ENCODE measurements at places on chromosomes 3 and 15.
A peak's percentile ranks its signal among the peaks of the same experiment; 100 is the strongest.

- DNase-seq: no peak
Measured at GRCh38 chr3:162022911-162023310, 526.3 kb downstream of the OTOL1 start.

- no peak for DNase-seq
Measured at GRCh38 chr15:81311752-81312464, 12.0 kb downstream of the STARD5 start.

DNA sequence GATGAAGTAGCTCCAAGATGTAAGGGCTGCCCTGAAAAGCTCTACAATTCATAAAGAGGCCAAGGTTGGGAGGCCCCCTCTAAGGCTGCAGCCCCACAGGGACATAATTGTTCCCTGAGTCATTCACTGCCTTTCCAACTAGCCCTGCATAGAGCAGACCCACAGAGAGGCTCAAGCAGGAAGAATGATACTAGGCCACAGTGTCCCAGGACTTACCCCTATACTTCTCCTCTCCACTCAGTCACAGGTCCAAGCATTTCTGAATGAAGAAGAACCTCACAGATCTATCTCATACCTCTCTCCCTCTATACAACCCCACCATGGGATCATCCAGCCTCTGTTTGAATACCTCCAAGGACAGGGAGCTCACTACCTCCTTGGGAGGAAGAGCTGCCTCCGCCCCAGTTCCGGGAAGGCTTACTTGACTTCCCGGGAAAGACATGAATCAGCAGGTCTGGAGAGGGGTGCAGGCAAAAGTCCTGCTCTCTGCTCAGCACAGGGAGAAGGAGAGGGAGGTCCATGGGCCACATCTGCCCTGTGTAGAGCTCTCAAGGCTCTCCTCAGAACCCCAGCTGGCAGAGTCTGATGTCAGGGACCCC, 6.9 kb upstream of the SKIC8 start:
- DNase-seq: no peak

- DNase-seq: no peak
Measured at GRCh38 chr3:157248590-157249422, 88.9 kb upstream of the CCNL1 start.

- DNase-seq: no peak
Measured at GRCh38 chr3:38641461-38642110, 7.9 kb downstream of the SCN5A start.

GRCh38 chr3:20064796-20065564, 24.7 kb downstream of the KAT2B start:
- no peak for DNase-seq

DNA sequence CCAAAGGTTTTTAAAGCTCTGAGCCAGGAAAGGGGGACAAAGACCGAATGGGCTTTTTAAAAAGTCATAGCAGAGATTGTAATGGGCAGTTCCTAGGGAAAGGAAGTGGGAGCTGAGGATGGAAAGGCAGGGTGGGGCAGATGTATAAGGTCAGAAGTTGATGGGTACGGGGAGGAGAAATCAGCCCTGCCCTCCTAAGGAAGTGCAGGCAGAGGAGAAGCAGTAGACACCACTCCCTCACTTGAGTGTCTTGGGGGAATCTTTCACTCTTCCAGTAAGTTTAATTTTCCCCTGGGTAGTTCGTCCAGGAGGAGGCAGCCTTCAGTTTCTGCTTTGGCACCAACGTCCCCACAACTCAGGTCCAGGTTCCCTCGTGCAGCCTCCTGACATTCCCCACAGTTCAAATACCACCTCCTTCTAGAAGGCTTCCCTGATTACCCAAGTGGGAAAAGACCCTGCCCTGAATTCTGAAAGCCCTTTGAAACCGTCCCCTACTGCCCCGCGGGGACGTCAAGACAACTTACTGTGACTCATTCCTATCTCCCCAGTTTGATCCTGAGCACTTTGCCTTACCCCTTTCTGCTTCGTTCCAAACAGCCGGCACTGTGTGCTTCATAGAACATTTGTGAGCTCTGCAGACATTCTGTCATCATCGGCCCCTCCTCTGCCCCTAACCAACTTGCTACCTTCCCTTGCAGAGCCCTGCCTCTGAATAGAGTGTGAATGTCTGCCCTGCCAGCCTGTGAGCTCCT, 14.3 kb upstream of the SRP14 start:
- no peak for DNase-seq

- peak; percentile 48 for DNase-seq
Measured at GRCh38 chr3:42012383-42012934, 50.6 kb upstream of the ULK4 start.

DNA sequence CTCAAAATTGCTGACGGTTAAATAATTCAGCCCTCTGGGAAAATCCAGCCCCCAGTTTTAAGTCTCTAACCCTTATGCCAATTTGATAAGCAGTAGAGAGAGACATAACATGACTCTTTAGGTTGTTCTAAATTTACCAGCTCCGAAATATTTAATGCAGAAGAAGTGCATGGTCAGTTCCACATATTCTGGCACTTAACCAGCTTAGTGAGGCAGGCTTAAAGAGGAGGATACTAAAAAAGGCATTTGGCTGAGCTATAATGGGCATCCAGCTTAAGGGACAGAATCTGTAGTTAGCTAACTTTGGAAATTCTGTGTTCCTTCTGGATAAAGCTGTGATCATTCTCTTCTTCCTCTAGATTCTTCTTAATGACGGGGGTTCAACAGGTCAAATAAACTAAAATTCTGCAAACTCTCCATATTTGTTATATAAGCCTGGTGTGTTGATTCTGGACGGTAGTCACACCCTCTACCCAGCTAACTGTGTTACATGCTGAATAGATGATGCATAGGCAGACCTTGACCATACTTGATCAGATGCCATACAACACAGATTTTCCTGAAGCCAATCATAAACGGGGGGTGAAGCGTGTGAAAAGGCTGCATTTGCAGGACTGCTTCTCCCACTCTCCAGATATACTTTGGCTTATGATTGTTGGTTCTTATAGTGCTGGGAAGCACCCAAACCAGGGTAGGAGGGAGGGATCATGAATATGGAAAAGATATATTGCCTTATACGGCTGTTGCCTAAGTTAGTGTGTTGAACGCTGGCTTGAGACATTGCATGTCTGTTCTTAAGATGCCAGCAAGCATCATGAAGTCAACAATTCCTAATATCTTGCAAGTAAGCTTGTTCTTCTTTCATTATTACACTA, 118.4 kb downstream of the FGF12 start:
- no peak for DNase-seq

- DNase-seq: no peak
Measured at GRCh38 chr15:77305953-77306352, 114.0 kb downstream of the PEAK1 start.

DNA sequence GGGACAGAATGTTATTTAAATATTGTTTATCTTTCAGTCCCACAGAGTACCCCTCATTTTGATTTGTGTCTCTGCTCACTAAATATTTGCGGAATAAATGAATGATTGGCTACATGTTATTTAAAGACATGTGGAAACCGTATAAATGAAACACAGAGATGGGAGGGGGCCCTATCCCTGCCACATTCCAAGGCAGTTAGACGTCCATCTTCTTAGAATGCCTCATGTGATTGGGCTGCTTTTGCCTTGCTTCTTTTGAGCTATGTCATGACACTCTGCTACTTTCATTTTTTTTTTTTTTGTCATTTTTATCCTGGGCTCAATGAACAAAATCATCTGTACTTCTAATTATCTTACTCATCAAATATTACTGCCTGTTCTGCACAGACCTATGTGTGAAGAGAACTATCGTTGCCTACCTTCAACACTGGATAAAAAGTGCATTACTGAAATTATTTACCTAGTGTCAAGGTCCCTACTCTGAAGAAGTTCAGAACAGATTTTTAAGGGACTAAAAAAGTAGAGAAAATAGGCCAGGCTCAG, 83.9 kb upstream of the FAM98B start:
- DNase-seq: no peak

DNA sequence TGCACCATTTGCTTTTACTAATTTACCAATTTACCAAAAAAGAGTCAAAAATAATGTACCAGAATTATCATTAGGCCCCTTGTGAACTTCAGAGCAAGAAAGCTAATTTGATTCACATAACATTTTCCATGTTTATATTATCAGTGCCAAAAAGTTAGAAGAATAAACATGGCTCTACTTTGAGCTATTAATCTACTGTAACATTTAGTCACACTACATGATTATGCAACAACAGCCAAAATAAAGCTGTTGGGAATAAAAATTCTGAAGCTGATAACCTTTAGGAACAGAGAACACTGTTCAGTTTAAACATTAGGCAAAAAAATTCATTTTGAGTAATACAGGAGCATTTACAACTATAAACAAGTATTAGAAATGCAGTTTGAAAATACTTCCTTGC, 63.6 kb downstream of the PROS1 start:
- no peak for DNase-seq

DNA sequence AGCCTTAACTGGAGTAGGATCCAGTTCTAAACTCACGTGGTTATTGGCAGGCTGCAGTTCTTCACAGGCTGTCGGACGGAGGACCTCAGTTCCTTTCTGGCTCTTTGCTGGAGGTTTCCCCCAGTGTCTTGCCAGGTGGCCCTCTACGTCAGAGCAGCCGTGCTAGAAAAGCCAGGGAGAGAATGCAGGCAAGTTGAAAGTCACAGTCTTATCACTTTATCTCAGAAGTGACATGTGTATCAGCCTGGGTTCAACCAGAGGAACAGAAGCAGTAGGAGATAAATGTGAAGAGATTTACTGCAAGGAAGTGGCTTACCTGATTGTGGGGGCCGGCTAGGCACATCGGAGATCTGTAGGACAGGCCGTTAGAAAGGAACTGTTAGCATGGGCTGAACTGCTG, 125.3 kb upstream of the BNIP2 start:
- DNase-seq: no peak

DNA sequence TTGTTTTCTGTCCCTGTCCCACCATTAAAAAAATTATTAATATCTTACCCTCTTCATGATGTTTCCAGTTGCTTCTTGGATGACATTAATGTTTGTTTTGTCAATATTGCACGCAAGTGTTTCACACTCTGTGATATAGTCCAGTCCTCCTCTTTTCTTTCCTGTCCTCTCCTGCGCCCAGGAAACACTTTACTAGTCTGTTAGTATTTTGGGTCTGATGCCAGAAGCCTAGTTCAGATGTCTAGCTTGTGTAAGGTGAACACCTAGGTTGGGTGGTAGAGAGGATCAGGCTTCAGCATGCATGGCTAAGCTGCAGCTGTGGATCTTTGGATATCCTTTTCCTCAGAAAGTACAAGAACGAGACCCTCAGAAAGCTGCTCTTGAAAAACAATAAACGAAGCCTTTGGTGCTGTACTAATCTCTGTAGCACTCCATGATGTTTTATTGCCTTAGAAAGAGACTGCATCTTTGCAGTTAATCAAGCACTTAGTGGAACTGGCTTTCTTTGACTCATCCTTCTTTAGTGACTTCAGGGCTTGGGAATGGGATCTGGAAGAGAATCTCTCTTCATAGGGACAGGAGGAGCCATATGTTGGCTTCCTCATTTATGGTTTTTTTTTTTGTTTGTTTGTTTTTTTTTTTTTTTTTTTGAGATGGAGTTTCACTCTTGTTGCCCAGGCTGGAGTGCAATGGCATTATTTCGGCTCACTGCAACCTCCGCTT, 253.4 kb downstream of the LPP start:
- no peak for DNase-seq

GRCh38 chr15:74022706-74023470, 28.4 kb downstream of the PML start:
- DNase-seq: no peak

DNA sequence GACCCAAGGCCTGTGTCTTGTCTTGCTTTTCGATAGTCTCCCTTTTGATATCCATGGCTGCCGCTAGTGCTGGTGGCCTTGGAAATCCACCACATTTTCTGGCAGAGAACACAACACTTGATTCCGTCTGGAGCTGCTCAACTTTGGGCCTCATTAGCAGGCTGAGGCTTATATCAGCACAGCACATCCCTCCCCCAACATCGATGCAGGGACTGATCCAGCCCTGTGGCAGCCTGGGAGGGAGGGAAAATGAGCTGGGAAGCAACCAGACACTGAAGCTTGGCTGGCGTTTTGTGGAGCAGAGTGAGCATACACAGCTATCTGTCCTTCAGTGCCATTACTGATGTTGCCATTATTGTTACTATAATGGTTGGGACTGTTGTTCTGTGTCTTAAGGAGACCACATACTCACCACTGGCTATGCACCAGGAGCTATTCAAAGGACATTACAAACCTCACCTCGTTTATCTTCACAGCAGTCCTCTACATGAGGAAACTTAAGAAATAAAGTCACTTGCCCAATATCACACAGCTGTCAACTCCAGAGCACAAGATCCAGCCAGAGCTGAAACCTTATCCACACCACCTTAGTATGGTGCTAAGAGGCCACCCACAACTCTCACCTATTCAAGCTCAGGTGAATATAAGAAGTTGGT, 102.9 kb downstream of the SUCLG2 start:
- no peak for DNase-seq

GRCh38 chr3:133835961-133836360, 30.3 kb downstream of the SRPRB start:
- no peak for DNase-seq

GRCh38 chr3:183764847-183765731, 60.3 kb downstream of the MAP6D1 start:
- DNase-seq: no peak

- DNase-seq: no peak
Measured at GRCh38 chr3:123621186-123621849, 36.5 kb upstream of the HACD2 start.

- no peak for DNase-seq
Measured at GRCh38 chr15:96337365-96338023, 7.0 kb downstream of the NR2F2 start.

GRCh38 chr3:5798809-5799208, 611.3 kb downstream of the EDEM1 start:
- no peak for DNase-seq

- DNase-seq: no peak
Measured at GRCh38 chr3:114903213-114903612, 243.9 kb downstream of the ZBTB20 start.

- no peak for DNase-seq
Measured at GRCh38 chr3:29686889-29687592, 406.2 kb downstream of the RBMS3 start.

Data from CD8-positive, alpha-beta memory T cell (primary cell).